ENCODE measurements at places on chromosomes 12 and 14.

DNA sequence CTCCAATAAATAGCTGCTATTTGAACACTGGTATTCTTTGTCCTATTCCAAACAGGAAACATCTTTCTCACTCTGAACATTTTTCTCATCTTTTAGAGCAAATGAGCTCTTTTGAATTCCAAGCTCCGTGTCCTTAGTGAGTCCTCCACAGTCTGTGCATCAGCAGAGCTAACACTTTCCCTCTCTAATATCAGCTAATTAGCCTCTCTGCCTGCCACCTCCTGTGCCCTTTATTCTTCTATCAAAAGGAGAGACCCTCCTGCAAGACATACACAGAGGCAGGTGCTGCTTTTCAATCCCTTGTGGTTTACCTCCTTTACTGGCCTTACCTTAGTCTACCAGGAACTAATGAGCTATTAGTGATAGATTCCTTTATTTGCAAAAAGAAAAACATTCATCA is 178.5 kb downstream of the SLC35F4 start:
- DNase-seq, result no peak

- no peak for DNase-seq
These were observed 45.1 kb downstream of the AKAP6 start for GRCh38 chr14:32374155-32374554.

GRCh38 chr14:106787626-106788025 is 1261.2 kb downstream of the TMEM121 start:
- DNase-seq, result no peak

DNA sequence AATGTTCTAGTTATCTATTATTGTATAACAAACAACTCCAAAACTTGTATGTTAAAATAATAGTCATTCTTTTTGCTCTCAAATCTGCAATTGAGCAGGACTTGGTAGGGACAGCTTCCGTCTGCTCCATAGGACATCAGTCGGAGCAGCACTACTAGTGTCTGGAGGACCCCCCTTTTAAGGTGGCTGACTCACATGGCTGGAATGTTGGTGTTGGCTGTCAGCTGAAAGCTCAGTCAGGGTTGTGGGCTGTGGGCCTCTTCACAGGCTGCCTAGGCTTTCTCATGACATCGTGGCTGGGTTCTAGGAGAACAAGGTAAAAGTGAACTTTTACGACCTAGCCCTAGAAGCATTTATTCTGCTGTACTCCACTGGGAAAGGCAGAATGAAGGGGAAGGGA is 160.6 kb downstream of the ANO4 start:
- no peak for DNase-seq

DNA sequence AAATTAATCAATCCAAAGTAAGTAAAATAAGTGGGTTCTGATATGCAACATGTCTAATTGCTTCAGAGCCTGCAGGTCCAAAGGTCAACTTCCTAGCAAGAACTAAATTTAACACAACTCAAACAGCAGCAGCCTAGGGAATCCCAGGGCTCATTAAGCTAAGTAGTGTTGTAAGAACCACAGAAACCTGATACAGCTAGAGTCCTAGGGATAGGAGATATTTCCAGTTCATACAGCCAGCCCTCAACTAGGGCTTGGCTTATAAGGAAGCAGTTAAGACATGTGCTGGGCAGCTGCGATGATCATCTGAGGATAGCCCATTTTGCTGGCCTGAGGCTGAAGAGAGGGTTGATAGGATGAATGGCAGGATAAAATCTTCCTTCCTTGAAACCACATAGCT is at the start of gene OR4Q3:
OR4Q3 (plus strand) TSS at position 316 of the 400 bp plus-strand sequence.
- no peak for DNase-seq

GRCh38 chr12:46946137-46946536 is 120.3 kb upstream of the SLC38A4 start:
- DNase-seq, result no peak

DNA sequence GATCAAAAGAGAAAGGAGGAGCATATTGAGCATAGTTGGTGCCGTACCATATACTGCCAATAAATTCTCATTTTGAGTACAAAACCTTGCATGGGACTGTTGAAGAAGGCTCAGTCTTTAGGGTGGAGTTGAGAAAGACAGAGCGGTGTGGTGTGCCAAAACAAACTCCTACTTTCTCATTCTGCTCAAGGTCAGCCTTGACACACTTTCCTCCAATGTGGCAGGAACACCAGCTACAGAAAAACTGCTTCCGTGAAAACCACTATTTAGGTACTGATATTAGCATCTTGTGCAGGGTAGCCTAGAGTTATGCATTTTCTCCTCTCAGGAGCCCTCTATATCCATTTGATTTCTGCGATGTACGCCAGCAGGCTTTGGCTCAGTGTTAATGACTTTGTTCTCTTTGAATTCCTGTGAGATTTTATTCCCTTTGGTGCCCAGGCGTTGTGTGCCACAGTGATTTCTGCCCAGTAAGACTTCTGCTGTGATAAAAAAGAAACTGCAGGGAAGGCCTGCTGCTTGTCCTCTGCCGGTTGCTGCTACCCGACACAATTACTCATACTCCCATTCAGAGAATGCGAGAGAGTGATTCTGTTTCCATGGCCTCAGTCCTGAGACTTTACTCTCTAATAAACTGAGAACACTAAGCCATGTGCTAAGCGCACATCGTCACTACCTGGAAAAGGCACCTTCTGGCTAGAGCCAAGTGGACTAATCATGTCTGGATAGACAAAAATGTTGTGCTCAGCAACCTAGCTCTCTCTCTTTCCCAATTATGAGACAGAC is 88.3 kb upstream of the MDM1 start:
- DNase-seq, result no peak
